ENCODE measurements at places on chromosomes 1 and 21.

DNA sequence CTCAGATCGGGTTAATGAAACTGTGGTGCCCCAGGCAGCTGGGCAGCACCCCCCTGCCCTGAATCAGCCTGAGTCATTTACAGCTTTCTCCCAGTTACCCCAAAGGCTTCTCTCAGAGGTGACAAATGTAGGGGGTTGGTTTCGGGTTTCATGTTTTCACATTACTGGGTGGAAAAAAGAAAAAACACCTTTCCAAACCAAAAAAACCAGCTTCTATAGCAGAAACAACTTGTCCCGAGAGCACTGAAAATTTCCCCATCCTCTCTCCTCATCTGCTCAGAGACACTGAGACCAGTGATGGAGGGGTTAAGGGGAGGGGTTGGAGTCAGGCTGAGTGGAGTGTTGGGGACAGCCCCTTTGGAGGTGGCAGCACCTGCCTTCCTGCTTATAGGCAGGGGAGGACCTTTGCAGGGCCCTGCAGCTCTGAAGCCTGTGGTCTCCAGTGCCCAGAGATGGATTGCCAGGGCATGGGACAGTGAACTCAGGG lies 15.6 kb downstream of the UTP11 start:
- DNase-seq: peak; percentile 85

DNA sequence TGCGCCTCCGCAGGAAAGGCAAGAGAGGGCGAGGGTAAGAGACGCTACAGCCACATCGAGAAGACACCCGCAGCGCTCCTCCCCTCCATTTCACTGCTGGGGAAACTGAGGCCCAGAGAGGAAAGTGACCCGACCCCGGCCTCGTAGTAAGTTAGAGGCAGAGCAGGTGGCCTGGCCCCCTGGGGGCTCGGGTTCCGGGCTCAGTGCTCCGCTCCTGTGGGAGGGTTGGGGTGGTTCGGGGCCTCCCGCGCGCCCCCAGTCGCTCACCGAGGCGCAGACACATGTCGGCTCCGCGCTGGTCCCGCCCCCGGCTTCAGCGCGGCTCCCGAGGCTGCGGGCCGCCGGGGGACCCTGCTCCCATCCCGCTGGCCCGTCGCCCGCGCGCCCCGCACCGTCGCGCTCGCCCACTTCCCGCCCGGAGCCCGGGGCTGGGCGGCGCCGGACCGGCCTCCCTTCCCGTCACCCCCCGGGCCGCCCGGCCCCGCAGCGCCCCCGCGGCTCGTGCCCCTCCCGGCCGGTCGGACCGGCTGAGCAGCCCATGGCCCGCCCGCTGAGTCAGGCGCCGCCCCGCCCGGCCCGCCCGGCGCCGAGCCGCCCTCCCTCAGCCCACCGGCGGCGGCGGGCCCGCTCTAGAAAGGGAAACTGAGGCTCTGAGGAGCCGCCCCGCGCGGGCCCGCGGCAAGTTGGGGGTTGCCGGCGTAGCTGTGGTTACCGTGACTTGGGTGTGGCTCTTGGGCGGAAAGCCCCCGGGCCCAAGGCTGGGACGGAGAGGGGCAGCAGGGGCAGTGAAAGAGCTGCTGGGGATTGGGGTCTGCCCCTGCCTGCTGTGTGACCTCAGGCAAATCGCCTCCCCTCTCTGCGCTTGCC lies at the start of gene TMEM54:
Gene TMEM54, minus strand, starts transcription at position 434 of the 867 bp plus-strand sequence. Its CDS starts 151 bp downstream, at position 283.
- no peak for DNase-seq

DNA sequence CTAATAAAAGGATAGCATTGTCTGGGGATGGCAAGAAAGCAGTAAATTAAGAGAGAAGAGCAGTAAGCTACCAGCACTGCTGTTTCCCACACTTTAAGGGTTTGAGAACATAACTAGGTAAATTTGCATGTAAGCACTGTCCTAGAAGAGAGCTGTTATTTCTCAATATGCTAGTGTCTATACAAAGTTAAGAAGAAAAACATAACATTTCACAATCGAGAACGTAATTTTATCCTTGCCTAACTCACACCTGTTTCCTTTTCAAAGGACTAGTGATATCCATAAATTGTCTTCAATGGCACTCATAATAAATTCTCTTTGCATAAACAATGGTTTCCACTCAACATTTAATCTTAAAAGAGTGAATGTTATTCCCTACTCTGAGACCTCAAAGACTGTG lies 576.0 kb downstream of the PTBP2 start:
- DNase-seq: no peak

- no peak for DNase-seq
Measured at GRCh38 chr1:9075022-9075421, 5.6 kb upstream of the SLC2A5 start.

DNA sequence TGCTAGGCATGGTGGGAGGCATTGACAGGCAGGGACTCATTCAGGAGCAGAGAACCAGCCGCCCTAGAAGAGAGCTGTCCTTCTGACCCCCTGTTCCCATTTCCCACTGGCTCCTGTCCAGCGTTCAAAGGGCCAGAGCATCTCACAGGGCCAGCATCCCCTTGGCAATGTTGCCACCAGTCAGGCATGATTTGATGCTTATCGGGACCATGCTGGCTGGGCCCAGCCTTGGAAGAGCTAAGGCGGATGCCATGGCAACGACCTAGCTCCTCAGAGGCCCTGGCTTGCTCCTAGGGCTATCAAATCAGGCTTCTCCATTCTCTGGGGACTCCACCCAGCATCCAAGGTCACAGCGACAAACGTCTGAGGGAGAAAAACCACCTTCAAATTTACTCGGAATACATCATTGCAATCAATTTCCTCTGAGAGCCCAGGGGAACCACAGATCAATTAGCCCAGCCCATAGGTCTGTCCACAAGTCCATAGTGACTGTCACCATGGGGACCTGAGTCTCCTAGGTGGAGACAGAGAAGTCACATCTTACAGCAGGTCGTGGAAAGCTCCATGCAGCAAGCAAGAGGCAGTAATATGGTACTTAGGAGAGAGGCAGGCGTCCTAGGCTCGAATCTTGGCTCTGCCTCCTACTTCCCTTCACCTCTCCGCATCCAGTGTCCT lies 14.1 kb upstream of the VWA5B1 start:
- DNase-seq: no peak

DNA sequence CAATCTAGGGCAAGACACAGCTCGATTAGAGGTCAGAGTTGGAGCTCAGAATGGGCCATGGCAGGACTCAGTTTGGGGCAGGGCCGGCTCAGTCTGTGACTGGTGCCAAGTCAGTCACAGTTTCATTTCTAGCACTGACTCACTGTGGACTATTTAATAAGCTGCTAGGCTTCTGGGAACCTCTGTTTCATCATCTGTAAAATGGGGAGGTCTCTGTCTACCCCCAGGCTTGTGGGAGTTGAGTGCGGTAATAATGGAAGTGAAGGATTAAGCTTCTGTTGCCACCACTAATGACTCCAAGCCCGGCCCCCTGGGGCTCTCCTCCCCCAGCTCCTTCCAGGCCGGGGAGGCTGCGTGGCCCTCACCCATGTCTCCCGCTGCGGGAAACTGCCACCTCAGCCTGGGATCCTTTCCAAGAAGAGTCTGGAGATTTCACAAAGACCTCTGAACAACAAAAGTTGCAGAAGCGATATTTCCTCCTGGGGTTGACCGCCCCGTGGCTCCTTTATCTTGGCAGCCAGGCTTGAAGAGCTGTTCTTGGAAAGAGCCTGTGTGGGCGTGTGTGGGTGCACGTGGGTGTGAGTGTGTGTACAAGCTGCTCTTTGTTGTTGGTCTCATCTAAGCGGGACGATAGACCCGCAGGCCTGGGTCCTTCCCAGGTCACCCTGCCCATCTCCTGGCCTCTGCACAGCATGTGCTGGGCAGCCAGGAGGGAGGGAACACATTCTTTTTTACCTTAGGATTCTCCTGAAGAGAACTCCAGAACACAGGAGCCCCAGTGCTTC lies 29.1 kb downstream of the KNCN start:
- no peak for DNase-seq

GRCh38 chr1:110164725-110165350 lies 14.5 kb downstream of the SLC6A17 start:
- no peak for DNase-seq

DNA sequence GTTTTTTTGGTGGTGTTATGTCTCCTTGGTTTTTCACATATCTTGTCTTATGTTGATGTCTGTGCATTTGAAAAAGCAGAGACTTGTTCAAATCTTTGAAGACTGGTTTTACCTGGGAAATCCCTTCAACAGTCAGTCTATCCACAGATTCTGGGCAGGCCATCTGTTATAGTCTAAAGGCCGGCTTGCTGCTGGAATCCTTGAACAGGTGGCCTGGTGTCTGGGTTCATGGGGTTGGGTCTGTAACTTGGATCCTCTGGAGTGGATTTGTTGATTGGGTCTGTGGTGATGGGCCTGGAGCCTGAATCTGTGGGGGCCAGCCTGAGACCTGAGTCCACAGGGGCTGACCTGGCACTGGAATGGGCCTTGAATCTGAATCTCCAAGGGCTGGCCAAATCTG lies 12.2 kb downstream of the LORICRIN start:
- no peak for DNase-seq

DNA sequence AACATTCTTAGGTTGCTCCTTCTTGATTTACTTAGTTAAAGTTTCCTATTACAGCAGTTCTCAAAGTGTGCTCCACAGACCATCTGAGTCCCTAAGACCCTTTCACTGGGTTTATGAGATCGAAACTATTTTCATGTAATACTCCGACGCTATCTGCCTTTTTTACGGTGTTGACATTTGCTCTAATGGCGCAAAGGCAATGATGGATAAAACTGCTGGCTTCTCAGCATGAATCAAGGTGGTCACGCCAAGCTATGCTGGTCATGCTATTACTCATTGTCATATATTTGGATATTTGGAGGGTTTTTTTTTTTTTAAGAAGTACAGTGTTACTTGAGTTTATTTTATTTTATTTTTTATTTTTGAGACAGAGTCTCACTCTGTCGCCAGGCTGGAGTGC lies 235.1 kb downstream of the KIF26B start:
- no peak for DNase-seq

DNA sequence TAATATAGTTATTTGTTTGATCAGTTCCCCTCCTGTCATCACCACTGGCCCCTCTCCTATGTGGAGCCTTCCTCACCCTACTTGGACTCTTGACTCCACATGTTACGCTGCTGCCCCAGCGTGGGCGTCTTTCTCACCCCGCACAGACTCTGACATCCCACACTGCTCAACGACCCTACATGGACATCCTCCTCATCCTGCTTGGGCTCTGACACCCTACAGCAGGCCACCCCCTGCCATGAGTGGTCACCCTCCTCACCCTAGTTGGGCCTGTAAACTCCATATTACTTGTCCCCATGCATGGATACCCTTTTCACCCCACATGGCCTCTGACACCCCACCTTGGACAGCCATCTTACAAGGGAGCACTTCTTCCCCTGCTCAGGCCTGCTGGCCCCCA lies 21.0 kb downstream of the TTC4 start:
- no peak for DNase-seq

DNA sequence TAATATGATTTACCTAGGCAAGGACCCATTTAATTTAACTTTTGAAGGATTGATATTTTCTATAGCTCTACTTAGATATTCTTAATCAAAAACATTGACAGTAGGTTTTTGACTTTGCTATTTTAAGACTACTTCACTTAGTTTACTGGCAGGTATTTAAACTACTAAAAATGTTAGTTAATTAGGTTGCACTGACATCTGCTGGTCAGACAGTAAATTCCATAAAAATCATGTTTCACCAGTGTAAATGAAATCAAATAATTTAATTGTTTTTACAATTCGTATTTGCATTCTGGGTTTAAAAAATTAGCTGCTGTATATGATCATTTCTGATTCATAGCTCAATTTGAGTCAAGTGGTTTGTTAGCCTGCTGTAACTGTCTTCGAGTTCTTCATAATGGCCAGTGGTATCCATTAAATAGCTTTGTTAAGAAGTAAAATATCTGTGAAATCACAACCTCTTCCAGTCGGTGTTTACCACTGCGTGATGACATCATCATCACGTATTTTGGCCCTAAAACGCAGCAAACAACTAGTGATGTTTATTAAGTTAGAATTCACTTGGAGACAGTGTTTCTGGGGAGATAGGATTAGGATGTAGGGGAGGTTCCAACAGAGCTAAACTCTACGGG lies 26.2 kb downstream of the EXTL2 start:
- DNase-seq: no peak

GRCh38 chr1:7684132-7684531 lies 87.0 kb upstream of the VAMP3 start:
- no peak for DNase-seq

DNA sequence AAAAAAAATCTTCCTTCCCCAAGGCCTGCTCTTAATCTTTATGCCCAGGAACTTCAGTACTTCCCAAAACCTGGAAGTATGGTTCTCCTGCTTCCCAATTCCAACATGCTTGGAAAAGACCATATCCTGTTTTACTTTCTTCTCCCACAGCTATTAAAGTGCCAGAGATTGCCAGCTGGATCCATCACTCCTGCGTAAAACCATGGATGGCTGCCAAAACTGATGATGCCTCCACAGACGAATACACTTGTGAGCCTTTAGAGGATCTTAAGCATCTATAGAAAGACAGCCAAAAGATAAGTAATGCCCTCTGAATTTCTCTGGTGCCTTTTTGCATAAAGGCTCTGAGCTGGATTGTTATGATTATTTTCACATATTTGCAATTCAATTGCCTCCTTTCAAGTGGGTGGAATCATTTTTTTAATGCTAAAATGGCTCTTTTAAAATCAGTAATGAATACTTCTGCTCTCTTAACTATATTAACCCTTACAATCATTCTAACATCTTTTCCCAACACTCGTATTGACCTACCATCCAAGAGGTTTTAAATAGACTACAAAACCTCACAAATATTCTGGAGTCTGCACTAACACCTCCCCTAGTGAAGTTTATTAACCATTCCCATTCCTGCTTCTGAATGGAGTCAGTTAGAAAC lies 1807.8 kb downstream of the BRINP3 start:
- no peak for DNase-seq

- no peak for DNase-seq
Measured at GRCh38 chr21:44865561-44866280, 7.8 kb downstream of the PTTG1IP start.

Measured in activated CD8-positive, alpha-beta memory T cell treated with anti-CD3 and anti-CD28 coated beads for 24 hours (primary cell).